Stimulated activated CD8-positive, alpha-beta memory T cell treated with anti-CD3 and anti-CD28 coated beads, Interleukin-15, amount 100 ng/mL, for 1 hour (primary cell): ENCODE measurements at places on chromosomes 1 and 21.

GRCh38 chr1:205849619-205850355 lies at the start of gene PM20D1:
PM20D1 (minus strand) TSS chr1:205850132; CDS start chr1:205850072, 60 bp downstream.
- peak; percentile 52 for DNase-seq

DNA sequence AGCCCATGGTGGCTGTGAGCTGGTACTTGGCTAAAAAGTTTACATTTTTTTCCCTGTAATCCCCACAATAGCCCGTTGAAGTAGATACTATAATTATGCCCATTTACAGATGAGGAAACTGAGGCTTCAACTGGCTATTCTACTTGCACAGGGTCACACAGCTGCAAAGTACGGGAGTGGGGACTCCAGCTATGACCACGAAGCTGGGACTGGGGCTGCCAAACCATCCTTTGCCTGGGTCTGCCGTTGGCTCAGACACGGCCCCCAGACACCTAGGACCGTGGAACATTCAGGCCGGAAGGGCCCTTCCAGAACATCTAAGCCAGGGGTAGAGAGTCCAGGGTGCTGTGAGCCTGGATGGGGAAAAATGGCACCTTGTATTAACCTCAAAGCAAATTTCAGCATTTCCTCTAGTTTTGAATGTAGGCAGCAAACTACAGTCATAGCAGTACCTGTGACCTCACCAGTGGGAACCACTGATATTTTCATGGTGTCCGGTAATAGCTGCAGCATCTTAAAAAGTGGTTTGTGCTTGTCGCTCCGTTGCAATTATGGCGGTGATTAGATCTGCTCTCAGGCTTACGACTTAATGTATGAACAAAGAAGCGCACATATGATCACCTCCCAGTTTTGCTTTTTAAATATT lies 4.3 kb downstream of the TP73 start:
- no peak for DNase-seq

- DNase-seq: no peak
These were observed 58.4 kb upstream of the CXADR start for GRCh38 chr21:17454315-17455027.

DNA sequence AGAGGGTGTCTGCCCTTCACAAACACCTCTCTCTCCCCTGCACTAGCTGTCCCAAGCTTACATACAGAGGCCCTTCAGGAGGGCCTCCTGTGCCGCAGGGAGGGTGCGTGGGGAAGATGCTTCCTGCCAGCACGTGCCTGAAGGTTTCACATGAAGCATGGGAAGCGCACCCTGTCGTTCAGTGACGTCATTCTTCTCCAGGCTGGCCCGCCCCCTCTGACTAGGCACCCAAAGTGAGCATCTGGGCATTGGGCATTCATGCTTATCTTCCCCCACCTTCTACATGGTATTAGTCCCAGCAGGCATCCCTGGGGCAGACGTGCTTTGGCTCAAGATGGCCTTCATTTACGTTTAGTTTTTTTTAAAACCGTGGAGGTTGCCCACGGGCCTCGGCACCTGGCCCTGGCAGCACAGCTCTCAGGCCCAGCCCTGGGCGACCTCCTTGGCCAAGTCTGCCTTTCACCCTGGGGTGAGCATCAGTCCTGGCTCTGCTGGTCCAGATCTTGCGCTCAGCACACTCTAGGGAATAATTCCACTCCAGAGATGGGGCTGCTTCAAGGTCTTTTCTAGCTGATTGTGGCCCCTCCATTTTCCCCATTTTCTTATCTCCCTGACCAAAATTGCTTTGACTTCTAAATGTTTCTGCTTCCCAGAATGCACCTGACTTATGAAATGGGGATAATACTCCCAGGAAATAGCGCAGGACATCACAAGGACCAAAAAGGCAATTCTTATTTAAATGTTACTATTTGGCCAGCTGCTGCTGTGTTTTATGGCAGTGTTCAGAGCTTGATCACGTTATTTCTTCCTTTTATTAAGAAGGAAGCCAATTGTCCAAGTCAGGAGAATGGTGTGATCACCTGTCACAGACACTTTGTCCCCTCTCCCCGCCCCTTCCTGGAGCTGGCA lies 6.1 kb downstream of the NPPA start:
- DNase-seq: no peak

DNA sequence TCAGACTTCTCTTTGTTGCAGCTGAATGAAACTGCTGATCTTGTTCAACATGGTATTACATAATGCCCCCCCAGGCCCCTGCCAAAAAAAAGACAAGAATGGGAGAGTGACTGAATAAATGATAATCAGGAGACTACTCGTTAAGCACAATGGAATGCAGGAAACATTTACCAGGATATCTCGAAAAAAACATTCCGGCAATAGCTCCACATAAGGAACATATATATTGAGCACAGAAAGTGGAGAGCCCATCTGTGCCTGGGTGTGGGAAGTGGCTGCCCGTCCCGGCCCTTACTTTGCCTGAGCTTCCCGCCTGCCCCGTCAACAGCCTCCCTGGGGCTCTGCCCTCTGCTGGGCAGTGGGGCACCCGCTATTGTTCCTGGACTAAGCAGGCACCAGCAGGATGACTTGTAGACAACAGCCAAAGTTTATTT lies 13.3 kb downstream of the TRIM11 start:
- DNase-seq: no peak

GRCh38 chr21:35926003-35926740 lies 134.2 kb downstream of the SETD4 start:
- DNase-seq: no peak

DNA sequence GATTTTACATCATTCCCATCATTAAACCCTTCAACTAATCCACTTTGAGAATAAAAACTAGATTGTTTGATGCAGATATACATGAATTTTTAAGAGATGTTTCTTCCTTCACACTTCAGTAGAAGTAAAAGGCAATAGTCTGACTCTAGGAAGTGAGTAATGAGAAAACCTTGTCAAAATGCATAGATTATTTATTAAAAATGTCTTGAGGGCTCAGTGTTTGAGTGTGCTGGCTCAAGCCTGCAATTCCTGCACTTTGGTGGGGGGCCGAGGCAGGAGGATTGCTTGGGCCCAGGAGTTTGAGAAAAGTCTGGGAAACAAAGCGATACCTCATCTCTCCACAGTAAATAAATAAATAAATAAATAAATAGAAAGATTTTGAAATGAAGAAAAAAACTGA lies 177.1 kb downstream of the NEGR1 start:
- DNase-seq: no peak

DNA sequence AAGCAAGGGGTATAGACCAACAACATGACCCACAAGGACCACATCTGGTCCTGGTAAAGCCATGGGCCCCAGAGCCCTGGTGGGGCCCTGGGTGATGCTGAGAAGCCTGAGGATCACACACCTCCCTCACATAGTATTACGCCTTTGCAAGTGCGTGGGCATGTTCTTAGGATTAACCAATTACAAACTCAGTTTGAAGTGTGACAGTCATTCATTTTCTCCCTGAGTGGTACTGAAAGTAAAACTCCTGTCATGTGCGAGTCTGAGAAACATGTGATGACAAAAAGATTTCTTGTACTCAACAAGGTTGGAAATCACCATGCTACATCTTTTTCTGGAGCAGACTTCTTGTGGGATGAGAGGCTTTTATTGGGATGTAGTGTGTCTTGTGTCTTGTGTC lies 315.3 kb upstream of the DUSP10 start:
- no peak for DNase-seq

DNA sequence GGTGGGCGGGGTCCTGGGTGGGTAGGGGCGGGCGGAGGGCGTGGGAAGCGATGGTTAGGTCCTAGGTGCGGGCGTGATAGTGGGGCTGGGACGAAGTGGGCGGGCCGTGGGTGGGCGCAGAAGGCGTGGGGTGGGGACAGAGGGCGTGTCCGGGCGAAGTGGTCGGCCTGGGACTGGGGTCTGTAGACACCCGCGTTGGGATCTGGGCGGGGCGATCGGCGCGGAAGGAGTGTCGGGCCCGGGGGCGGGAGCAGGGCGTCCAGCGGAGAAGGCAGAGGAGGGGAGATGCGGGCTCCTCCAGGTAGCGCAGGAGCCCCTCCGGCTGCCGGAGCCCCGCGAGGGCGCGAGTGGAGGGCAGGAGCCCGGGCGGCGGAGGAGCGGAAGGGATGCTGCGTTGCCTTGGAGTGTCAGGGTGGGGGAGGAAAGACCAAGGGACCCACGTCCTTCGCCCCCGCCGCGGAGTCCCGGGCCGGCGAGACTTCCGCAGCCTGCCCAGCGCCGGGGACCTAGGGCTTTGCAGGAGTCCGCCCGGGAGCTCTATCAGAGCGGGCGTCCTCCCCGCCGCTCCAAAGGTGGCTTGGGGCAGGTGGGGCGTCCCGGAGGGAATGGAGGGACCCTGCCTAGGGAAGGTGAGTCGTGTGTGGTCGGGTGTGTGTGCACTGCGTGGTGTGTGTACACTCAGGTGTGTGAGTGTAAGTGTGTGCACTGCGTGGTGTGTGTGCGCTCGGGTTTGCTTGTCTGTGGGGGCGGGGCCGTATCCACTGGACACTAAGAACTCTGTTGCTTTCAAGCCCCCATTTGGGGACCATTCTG lies 27.0 kb upstream of the PRSS38 start:
- DNase-seq: no peak

DNA sequence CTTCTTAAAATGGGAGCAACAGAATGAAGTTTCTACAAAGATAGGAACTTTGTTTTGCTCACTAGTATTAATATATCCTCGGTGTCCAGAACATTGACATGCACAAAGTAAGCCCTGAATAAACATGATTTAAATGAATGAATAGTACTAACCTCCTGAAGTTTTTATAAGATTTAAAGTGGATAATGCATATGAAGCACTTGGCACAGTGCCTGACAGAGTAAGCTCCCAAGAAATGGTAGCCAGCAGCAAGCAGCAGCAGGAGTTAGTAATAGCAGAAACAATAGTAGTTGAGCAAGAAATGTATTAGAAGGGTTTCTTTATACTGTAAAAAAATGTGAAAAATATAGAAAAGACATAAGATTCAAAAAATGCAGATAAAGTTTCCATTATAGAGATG lies 258.1 kb upstream of the C1orf87 start:
- DNase-seq: no peak

DNA sequence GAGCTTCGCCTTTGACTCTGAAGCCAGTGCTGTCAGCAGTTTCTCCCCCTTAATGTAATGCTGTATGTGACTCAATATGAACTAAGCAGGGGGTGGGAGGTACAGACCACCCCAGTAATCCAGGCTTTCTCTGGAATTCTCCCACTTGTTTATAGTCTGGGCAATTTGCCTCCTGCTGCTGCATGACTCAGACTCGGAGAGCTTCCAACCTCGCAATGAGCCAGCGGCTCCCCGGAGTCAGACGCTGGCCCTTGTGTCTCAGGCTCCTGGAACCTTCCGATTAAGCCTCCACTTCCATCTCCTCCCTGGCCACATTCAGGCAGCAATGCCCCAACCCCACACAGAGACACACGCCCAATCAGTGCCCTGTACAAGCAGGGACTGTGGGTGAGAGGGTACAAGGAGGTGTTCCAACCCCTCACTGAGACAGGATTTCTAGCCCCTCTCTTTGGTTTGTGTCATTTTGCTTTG lies 471.7 kb upstream of the VAMP3 start:
- no peak for DNase-seq

- no peak for DNase-seq
These were observed 18.6 kb downstream of the NTPCR start for GRCh38 chr1:232968965-232969364.

DNA sequence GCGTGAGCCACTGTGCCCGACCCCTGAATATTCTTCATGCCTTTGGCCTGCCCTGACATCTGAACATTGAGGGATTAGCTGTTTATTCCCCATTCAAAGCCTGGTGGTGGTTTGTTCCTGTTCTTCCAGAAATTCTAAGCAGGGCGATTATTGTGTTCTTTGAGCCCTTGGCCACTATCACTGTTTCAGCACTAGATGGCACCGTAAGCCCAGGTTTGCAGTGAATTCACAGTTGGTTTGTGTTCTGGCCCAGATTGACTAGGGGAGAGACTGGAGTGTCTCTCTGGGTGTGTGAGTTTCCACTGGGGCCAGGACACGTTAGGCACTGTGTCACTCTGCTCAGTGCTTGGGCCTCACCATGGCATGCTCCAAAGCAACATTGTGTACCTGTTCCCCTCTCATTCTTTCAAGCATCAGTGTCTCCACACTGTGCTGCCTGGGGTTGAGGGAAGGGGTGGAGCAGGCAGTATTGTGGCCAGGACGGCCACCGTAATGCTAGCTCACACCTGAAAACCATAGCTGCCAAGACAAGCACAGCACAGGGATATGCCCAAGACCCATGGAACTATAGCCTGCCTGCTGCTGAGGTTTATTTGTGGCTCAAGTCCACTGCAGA lies 52.7 kb downstream of the PKN2 start:
- DNase-seq: no peak

DNA sequence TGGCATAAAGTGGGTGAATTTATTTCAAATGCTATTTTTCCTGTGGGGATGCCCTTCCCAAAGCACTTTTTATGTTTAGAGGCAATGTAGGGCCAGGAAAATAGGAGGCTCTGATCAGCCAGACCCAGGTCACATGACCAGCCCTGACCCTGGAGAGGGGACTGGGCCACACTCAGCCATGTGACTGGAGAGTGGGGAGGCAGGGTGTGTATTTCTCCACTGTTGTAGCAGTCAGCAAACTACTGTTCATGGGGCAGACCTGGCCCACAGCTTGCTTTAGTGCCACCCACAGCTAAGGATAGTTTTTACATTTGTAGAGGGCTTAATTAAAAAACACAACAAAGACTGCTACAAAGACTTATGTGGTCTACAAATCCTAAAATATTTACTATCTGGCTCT lies 153.8 kb downstream of the ACTL8 start:
- no peak for DNase-seq

DNA sequence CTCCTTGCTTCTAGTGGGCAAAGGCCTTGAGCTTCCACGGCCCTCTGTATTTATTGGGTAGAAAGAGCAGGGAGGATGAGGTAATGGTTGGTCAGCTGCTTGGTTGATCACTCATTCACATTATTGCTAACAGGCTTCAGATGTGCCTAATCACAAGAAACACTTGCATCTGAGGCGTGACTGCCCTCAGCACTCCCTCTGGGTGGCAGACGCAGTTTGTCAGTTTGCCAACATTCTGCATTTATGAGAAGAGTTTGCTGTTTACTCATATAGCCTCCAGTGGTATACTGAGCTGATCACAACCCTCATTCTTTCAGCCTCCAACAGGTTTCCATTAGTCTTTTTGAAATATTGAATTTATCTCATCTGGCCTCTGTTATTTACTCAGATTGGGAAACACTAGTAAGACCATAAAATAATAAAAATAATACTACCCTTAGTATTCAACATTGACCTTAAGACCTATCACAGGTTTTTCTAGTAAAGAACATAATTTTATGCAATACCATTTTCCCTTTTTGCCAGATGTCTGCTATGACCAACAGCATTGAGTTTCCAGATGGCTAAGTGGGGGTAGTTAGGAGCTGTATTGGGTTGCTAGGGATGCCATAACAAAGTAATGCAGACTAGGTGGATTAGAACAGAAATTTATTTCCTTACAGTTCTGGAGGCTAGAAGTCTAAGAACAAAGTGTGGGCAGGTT lies 53.3 kb downstream of the PTGFR start:
- no peak for DNase-seq

- no peak for DNase-seq
These were observed 419.6 kb downstream of the RWDD3 start for GRCh38 chr1:95653618-95654017.
